ENCODE measurements at places on chromosomes 1 and 21. TPM values are rescaled to one million over a fixed set of nuclear protein-coding genes. Genes with fewer than 3 reads are reported as not detected.

GRCh38 chr1:56034847-56035481 is 544.4 kb downstream of the PLPP3 start:
- no peak for DNase-seq

- DNase-seq, result no peak
Measured at GRCh38 chr1:21579791-21580190, 70.6 kb downstream of the ALPL start.

GRCh38 chr1:47724432-47724999 is 272.7 kb downstream of the TRABD2B start:
- DNase-seq, result no peak

The PDPN gene
- not detected for total RNA-seq

DNA sequence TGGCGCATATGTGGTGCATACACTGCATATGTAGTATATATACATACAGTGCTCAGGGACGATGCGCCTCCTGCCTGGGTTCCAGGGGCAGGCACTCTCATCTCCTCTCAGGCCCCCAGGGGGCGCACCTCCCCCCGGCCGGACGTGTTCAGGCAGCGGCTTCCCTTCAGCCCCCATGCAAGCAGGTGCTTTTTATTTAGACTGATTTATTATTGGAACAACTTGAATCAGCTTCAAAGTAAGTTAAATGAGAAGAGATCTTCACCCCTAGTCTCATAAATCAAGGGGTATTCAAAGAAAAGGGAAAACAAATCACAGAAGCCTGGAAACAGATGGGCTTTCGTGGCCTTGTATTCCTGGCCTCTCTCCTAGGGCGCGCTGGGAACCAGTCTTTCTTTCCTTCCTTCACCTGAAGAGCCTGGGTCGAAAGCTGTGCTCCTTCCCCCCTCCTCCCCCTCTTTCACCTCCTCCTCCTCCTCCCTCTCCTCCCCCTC is 64.6 kb downstream of the UBIAD1 start:
- DNase-seq, result peak; percentile 67

DNA sequence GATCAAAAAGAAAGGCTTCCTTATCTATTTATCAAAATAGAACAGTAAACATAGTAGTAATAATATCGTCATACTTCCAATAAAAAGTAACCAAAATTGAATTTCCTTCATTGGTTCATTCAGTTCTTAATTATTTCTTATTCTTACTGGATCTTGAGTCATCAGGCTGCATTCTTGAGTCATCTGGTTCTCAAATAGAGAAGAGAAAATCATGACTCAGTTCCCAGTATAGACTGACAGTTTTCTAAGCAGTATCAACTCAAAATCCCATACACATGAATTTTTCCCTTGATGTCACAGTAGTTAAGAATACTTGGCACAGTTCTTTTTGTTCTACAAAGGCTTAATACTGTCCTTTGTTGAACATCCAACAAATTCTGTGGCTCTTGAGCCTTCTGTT is 626.9 kb upstream of the ADGRL4 start:
- no peak for DNase-seq

GRCh38 chr1:23927097-23927496 is 13.9 kb upstream of the CNR2 start:
- no peak for DNase-seq

The RHD gene
- 0.14 TPM for total RNA-seq

- DNase-seq, result no peak
Measured at GRCh38 chr1:22263359-22263758, 120.5 kb upstream of the WNT4 start.

The MANEAL gene
- 0.60 TPM for total RNA-seq

DNA sequence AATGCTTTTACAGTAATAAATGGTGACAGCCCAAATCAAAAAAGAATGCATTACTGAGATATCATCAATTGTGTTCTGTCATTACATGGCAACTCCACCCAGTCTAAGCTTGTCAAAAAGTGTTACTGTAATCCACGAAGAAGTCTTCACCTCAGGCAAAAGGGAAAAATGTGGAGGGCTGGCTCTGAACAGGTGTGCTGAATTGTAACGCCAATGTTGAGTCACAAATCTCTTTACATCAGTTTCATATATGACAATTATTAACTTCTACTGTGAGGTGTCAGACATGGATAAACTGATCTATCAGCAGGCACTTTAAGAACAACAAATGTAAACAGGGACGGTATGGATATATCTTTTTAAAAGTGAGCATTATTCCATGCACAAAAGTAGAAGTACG is 98.5 kb upstream of the DMRTA2 start:
- no peak for DNase-seq

GRCh38 chr1:207316141-207316540 is 5.3 kb upstream of the CD55 start:
- DNase-seq, result no peak

GRCh38 chr1:10594595-10595223 is 120.0 kb downstream of the PEX14 start:
- DNase-seq, result no peak

- peak; percentile 23 for DNase-seq
Measured at GRCh38 chr1:117623698-117624097, 17.9 kb downstream of the TENT5C start.

- DNase-seq, result no peak
Measured at GRCh38 chr1:51661081-51661518, 44.2 kb downstream of the OSBPL9 start.

GRCh38 chr1:43322506-43322905 is 15.1 kb upstream of the MPL start:
- no peak for DNase-seq

GRCh38 chr21:46226920-46227599 is 1.5 kb downstream of the LSS start:
- no peak for DNase-seq

- DNase-seq, result no peak
Measured at GRCh38 chr1:210214573-210215409, 17.8 kb upstream of the SERTAD4 start.

DNA sequence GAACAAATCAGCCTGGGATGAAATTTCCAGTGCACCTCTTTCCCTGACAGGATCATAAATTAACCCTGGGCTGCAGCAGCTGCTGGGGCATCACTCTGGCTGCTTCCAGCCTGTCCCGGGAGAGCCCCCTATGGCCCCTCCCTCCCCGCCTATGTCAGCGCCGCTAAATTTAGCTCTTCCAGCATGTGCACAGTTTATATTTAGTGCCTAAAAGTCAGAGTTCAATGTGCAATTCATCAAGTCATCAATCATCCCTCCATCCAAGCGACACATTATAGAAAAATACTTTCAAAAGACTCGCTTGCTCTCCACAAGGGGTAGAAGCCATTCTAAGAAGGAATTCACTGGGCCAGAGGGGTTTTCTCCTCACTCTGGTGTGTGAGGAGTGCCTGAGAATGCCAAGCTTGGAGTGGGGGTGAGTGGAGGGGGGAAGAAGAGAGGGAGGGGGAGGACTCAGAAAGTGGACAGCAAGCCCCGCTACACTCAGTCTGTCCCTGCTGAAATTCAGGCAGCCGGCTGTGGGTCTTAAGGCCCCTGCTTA is 37.4 kb downstream of the XCL1 start:
- no peak for DNase-seq

DNA sequence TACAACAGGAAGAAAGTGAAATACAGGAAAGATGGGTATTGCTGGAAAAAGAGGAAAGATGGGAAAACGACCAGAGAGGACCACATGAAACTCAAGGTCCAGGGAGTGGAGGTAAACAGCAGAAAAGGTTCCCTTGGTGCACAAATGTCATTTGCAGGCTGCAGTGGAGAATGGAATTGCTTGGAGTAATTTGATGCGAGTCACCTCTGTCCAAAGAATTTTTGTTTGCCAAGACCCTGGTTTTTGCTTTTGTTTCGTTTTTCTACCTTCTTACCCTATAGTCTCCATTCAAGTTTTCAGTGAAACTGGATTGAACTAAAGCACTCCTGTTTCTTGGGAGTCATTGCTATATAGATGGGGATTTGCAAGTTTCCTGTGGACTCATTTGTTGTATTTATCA is 464.3 kb downstream of the CAMTA1 start:
- DNase-seq, result no peak

DNA sequence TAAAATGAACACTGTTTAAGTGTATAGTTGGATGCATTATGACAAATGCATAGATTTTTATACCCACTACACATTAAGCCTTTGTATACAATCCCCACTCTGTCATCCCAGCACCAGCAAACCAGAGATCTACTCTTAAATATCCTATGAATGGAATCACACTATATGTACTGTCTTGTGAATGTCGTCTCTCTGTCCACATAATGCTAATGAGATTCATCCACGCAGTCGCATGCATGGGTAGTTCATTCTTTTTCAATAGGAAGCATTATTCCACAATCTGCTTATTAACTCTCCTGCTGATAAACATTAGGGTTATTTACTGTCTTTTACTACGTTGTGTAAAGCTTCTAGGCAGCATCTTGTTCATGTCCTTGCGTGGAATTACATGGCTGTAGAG is 892.3 kb downstream of the LTN1 start:
- no peak for DNase-seq

GRCh38 chr1:190957565-190957964 is 479.9 kb upstream of the BRINP3 start:
- DNase-seq, result no peak

The POU3F1 gene
- total RNA-seq, result 1.1 TPM

The GPR37L1 gene
- not detected for total RNA-seq

- DNase-seq, result no peak
Measured at GRCh38 chr1:64495878-64496277, 25.9 kb downstream of the CACHD1 start.

GRCh38 chr1:114219172-114219868 is 65.7 kb upstream of the SYT6 start:
- DNase-seq, result no peak

DNA sequence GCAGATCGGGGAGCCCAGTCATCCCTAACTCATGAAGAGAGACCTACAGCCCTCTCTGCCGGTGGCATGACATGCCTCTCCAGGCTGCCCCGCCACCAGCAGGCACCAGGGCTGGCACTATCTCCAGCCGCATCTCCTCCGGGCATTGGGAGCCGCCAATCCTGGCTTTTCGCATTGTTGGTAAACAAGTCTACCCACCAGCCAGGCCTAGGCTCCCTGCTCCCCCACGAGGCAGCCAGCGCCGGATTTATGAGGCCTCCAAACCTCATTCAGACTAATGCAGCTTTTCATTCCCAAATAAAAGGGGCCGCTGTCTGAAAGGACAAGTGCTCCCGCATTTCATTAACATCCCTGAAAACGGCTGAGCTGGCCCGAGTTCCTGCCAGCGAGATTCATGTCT is 3.4 kb upstream of the GRIK3 start:
- DNase-seq, result no peak

- no peak for DNase-seq
Measured at GRCh38 chr1:183516725-183517124, 44.4 kb downstream of the SMG7 start.

The VAV3 gene
- 11.4 TPM for total RNA-seq

The SLC16A4 gene
- total RNA-seq, result 0.24 TPM

- DNase-seq, result no peak
Measured at GRCh38 chr1:17856496-17857108, 101.5 kb downstream of the ACTL8 start.

- peak; percentile 71 for DNase-seq
Measured at GRCh38 chr1:226425431-226426031, 17.6 kb upstream of the PARP1 start.

DNA sequence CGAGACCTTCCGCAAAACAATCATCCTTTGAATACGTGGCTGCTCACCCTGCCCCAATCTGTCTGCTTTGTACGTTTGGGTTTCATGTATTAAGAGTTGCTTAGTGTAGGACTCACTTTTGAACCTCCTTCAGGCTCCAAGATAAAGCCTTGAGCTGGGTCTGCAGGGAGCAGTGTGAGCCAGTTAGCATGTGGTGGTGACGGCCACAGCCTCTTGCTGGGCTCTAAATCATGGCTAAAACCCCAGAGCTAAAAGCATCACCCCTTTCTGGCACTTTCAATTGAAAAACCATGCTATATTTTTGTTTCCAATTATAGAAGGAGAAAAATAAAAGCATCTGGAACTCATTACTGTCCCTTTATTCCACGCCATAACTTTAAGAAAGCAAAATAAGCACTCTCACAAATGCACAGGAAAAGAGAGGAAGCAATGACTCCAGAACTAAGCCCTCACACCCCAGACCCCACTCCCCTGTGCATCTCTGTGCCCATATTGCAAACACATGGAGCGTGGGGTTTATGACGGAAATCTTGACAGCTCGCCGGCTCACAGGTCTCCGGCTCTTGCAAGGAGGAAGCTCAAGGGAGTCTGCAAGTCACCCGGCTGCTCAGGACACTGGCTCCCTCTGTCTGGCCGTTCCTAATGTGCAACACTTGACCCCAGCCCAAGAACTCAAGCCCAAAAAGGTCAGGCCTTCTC is 135.5 kb downstream of the MIS18A start:
- DNase-seq, result no peak

- DNase-seq, result no peak
Measured at GRCh38 chr21:35716876-35717565, 343.3 kb downstream of the SETD4 start.

DNA sequence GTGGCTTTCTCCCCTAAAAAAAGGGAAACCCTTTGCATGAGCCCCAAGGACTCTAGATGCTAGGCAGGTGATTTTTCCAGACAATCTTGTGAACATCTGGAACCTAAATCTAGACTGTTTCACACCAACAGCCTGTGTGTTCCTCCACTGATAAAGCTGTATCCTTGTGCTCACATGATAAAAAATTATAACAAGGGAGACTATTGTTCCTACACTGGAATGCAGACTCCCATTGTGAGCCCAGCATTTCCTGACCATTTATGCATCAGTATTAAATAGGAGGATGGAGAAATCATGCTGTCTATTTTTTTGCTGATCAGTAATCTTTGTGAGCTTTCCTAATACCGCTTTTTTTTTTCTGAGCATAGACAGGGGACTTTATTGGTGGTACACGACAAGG is 52.5 kb downstream of the ZNF697 start:
- no peak for DNase-seq

The RABIF gene
- total RNA-seq, result 10.8 TPM

- no peak for DNase-seq
Measured at GRCh38 chr21:39669485-39669884, 56.7 kb downstream of the B3GALT5 start.

The AMY2A gene
- not detected for total RNA-seq

The MTX1 gene
- total RNA-seq, result 24.4 TPM

DNA sequence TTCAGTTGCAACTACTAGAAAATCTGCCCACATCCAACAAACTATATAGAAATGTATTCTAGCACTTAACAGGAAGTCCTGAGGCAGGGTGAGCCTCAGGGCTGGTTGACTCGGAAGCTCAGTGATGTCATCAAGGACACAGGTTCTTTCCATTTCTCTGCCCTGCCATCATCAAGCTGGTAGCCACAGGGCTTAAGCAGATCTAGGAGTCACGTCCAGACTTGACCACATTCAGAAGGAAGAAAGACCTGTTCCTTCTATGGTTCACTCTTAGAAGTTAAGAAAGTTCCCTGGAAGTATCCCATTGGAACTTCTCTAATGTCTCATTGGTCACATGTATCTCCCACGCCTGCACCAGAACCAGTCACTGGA is 438.1 kb downstream of the PRDM2 start:
- DNase-seq, result no peak

DNA sequence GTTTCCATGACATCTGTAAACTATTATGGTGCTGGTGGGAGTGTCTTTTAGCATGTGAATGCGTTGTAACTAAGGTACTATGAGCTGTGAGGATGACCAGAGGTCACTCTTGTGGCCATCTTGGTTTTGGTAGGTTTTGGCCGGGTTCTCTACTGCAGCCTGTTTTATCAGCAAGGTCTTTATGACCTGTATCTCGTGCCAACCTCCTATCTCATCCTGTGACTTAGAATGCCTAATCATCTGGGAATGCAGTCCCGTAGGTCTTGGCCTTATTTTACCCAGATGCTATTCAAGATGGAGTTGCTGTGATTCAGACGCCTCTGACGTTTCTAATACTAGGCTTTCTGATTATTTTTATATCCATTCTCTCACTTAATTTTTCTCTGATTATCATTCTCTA is 9.4 kb downstream of the NCAM2 start:
- DNase-seq, result no peak

All from CD8-positive, alpha-beta T cell (primary cell).